ENCODE measurements at places on chromosomes 5 and 9.

- peak within 1 kb of the TSS; percentile 90 for H3K27ac ChIP-seq
- peaks cover 29% of the 10 kb centered on the region for H3K4me1 ChIP-seq
These were observed at the start of gene ACER2 for GRCh38 chr9:19408693-19409400. ACER2 (plus strand) TSS chr9:19409009; CDS start chr9:19409085, 76 bp downstream.

DNA sequence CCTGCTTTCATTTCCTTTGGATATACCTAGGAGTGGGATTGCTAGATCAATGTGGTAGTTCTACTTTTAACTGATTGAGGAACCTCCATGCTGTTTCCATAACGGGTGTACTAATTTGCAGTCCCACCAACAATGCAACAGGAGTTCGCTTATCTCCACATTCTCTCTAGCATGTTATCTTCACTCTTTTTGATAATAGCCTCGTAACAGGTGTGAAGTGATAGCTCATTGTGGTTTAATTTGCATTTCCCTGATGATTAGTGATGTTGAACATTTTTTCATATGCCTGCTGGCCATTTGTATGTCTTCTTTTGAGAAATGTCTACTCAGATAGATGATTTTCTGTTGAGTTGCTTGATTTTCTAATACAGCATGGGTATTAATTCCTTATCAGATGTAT is 142.2 kb downstream of the ZNF462 start:
- H3K27ac ChIP-seq = no peak overlapping the region
- H3K4me1 ChIP-seq = no peaks in the 10 kb centered on the region
- no peak for DNase-seq
- H3K4me3 ChIP-seq = no peak overlapping the region
- H3K27me3 ChIP-seq = no peaks in the 10 kb centered on the region

- H3K27me3 ChIP-seq = no peaks in the 10 kb centered on the region
- no peak overlapping the region for H3K4me3 ChIP-seq
- H3K27ac ChIP-seq = peak overlapping the region; percentile 19
These were observed 38.2 kb upstream of the GRAMD2B start for GRCh38 chr5:126384985-126385384.

DNA sequence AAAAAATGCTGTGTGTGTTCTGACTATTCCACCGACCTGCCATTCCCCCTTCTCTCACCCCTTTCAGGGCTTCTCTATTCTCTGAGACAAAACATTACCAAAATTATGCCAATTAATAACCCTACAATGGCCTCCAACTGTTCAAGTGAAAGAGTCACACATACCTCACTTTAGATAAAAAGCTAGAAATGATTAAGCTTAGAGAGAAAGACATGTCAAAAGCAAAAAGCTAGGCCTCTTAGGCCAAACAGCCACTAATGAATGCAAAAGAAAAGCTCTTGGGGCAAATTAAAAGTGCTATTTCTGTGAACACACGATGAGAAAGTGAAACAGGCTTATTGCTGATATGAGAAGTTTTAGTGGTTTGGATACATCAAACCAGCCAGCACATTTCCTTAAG is 279.6 kb upstream of the GRAMD2B start:
- no peak overlapping the region for H3K27ac ChIP-seq
- H3K4me1 ChIP-seq = peaks cover 6% of the 10 kb centered on the region
- H3K36me3 ChIP-seq = no peaks in the 10 kb centered on the region

DNA sequence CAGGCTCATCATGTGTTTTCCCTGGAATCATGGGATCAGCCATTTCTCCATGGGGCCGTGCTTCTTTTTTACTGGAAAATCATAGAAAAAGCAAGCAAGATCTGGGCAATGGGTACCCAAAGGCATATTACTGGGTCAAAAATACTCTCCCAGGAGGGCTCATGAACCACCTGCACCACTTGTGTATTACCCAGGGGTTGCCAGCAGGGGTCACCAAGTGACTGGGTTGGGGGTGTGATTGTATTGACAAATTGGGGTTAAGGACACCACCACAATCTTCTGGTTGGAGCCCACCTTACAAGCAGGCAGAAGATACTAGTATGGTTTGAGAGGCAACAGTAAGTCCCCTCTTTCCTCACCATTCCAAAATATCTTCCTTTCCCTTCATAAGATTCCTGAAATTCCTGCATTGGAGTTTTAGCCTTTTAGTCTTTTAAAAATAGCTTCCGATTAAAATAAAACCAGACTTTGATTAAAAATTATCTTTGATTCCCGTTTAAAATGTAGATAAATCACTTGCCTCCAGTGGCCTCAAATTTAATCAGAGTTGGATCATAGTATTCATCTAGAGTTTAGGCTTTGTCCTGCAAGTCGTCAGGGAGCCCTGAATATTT is 603.3 kb downstream of the KIF4B start:
- DNase-seq = no peak
- no peak overlapping the region for H3K4me3 ChIP-seq
- H3K4me1 ChIP-seq = no peaks in the 10 kb centered on the region
- H3K36me3 ChIP-seq = no peaks in the 10 kb centered on the region

GRCh38 chr5:1555808-1556731 is 32.3 kb upstream of the LPCAT1 start:
- H3K36me3 ChIP-seq = no peaks in the 10 kb centered on the region
- H3K27ac ChIP-seq = no peak overlapping the region
- no peaks in the 10 kb centered on the region for H3K4me1 ChIP-seq
- no peak for DNase-seq

- no peaks in the 10 kb centered on the region for H3K27me3 ChIP-seq
- no peaks in the 10 kb centered on the region for H3K4me1 ChIP-seq
- no peak overlapping the region for H3K4me3 ChIP-seq
- no peaks in the 10 kb centered on the region for H3K36me3 ChIP-seq
- H3K27ac ChIP-seq = no peak overlapping the region
- DNase-seq = no peak
These were observed 272.6 kb upstream of the TUT7 start for GRCh38 chr9:86626802-86627201.

GRCh38 chr9:34158362-34158869 is 20.4 kb upstream of the UBAP1 start:
- no peak for DNase-seq
- peaks cover 10% of the 10 kb centered on the region for H3K4me1 ChIP-seq
- H3K27me3 ChIP-seq = no peaks in the 10 kb centered on the region

GRCh38 chr5:171386861-171387344 is 746 bp upstream of the NPM1 start:
- peaks cover 34% of the 10 kb centered on the region for H3K4me1 ChIP-seq
- H3K27me3 ChIP-seq = no peaks in the 10 kb centered on the region
- H3K36me3 ChIP-seq = peaks cover 2% of the 10 kb centered on the region
- peak overlapping the region; percentile 96 for H3K4me3 ChIP-seq

DNA sequence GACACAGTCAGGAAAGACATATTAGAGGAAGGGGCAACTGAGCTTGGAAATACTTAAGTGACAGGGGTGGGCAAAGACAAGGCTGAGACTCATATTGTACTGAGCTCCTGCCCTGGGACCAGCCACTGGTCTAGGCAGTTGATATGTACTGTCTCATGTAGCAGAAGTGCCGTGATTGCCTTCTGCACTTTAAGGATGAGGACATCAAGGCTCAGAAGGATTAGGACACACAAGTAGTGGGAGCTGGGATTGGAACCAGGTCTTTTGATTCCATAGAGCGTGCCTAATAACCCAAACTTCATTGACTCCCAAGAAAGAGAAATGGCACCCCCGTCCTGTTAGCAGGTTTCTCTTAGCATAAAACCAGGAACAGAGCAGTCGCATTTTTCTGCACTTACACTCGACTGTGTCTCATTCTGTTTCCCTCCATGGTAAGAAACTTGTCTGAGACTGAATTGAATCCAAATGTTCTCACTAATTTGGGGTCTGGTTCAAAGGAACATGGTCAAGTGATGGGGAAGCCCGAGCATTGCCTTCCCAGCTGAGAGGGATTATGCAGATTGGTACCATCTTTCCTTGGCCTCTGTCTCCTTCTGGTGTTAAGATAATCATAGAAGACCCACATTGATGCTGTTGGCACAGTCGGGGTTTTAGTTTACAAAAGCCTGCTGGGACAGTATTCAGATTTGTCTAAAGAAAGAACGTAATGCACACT is 70.4 kb downstream of the ANGPTL2 start:
- H3K4me3 ChIP-seq = no peak overlapping the region
- H3K36me3 ChIP-seq = no peaks in the 10 kb centered on the region
- no peak overlapping the region for H3K27ac ChIP-seq
- peaks cover 32% of the 10 kb centered on the region for H3K4me1 ChIP-seq
- H3K27me3 ChIP-seq = no peaks in the 10 kb centered on the region
